Inflammatory macrophage treated with lipopolysaccharide for 1 hour (primary cell): ENCODE measurements at places on chromosomes 6 and 20.

- DNase-seq = no peak
These were observed 364.0 kb downstream of the PHF3 start for GRCh38 chr6:63999613-64000012.

GRCh38 chr6:130967502-130968445 is 95.3 kb downstream of the EPB41L2 start:
- DNase-seq = peak; percentile 10

DNA sequence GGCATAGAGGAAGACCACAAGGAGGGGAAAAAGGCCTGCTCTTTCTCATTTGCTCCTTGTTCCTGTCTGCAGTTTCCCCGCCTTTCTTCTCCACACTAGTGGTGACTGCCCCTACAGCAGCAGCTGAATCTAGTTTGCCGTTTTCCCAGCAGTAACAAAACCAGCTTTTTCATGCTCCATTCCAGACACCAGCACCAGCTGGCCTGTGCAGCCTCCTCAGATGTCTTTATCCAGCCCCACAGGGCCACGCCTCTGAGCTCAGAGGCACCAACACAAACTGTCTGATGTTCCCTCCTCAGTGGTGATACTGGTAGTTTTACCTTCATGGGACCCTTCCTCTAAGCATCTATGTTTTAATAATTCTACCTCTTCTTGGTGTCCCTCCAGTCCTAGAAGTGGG is 70.4 kb upstream of the SLC24A3 start:
- DNase-seq = no peak

DNA sequence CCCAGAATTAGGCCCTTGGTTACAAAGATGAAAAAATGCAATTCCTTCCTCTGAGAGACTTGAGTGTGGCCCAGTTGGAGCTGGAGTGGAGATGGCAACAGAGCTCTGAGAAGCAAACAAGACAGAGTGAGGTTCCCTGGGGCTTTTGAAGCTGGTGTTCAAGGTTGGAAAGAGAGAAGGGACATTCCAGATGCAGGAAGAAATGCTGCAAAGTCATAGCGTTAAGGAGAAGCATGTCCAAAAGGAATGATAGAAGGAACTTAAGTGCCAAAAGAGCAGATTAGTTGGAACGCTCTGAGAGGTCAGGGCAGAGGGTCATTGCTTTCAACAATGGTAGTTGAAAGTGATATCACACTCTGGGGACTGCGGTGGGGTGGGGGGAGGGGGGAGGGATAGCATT is 251.8 kb downstream of the TBC1D7 start:
- no peak for DNase-seq

GRCh38 chr6:126258150-126258549 is 81.8 kb upstream of the CENPW start:
- no peak for DNase-seq

- no peak for DNase-seq
These were observed 482.9 kb downstream of the BMP2 start for GRCh38 chr20:7250337-7250736.

- no peak for DNase-seq
These were observed 67.1 kb upstream of the SLC22A23 start for GRCh38 chr6:3523966-3524365.

GRCh38 chr6:43801495-43802181 is 31.6 kb downstream of the VEGFA start:
- peak; percentile 38 for DNase-seq

DNA sequence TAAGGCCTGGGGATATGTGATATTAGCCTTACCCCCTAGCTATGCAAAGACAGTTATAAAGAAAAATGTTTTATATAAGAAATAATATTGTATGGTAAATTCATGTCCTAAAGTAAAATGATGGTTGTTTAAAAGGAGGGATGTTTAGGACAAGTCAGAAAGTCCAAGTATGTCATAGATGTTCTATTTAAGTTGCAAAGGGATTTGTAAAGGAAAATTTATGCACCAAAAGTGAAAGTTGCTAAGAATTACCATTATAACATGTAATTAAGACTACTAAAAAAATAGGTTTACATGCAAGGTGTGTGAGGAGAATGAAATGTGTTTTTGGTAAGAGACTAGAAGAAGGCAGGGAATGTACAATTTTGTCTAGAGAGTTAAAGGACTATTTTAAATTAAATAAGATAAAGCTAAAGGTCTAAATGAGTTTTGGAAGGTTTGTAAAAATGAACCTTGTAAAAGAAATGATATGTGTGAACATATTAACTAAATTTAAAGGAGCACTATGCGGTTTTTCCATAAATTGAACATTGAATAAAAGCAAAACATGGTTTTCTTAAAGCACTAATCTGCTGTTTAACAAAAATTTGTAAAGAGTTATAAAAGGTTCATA is 22.7 kb upstream of the GOPC start:
- DNase-seq = no peak

- DNase-seq = no peak
These were observed 8.2 kb downstream of the PRPH2 start for GRCh38 chr6:42714098-42714761.

GRCh38 chr6:119333707-119334295 is 15.8 kb downstream of the MAN1A1 start:
- no peak for DNase-seq

- no peak for DNase-seq
These were observed 11.6 kb downstream of the PIGT start for GRCh38 chr20:45427236-45428149.

DNA sequence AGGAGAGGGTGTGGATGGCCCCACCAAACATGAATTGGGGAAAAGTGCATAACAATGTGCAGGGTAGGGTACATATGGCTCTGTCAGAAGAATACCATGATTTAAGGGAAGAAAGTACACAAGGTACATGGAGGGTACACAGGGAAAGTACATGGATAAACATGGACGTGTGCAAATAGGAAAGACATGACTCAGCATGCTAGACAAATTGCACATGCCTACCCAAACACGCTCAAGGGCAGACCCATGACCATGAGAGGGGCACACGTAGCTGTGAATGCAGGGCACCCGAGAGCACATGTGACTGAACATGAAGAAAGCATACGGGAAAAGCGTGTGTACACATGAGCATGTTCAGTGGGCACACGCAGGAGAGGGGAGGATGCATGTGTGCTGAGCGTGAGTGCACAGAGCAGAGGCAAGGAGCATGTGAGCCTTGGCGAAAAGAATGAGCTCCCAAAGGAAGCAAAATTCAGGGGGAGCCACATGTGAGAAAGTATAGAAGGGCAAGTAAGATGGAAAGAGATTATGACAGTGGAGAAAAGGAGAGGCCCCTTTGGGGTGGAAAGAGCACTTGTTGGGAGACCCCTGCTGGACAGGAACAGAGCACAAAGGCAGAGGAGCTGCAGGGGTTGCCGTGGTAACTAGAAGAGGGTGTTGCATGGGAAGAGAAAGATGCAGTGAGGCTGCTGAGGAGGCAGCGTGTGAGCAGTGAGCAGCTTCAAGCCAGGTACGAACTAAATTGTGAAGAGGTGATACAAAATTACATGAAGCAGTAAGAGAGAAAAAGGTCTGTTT is 17.8 kb downstream of the OR2H2 start:
- DNase-seq = no peak

DNA sequence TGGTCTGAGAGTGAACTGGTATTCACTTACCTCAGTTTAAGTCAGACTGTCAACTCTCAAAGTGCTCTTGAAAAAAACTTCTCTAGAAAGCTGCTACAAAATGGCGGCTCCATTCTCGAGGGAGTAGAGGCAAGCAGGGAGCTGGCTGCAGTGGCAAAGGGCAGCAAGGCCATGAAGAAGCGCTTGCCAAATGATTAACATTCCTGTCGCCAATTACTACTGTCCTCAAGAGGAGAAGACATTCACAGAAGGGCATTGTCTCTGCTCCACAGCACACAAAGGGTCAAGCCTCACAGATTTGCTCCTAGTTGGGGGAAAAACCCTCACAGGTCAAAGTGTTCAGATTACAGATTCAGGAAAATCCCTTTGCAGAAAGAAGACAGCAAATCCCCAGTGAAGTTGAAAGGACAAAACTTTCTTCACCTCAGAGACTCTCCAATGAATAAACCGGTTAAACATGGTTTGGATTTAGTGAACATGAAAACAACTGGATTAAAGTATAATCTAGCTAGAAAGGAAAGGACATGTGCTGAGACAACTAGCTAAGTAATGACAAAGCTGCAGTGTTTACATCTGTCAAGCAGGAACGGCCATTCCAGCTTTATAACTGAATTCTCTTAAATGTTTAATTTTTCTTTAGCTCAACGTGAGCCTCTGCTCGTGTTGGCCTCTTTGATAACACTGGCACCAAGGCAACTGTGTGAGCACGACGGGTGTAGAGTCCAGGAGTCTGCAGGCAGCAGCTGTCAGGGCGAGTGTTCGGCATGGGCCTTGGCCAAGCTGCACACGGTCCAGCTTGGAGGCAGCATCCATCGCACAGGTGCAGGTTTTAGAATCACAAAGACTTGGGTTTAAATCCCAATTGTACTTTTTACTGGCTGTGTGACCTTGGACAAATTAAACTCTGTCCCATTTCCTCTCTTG is 37.6 kb downstream of the NR2E1 start:
- DNase-seq = no peak

DNA sequence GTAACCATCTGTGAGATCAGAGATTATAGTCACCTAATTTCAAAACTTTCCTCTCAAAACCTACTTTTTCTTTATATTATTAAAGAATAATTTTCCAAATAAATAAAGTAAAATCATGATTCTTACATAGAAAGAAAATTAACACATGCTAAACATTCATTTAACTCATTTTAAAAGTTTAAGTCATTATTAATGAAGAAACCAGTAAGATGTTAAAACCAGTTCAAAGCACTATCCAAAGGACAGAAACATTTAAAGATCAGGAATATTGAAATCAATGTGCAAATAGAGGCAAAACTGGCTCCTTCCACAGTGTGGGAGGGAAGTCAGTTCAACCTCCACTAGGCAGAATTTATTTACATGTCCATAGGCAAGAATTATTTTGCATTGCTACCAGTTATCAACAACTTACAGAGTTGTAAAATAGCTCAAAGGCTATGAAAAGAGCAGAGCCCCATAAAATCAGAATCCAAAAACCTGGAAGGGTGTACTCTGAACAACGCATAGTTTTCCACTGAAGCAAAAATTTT is 146.9 kb downstream of the KHDC1L start:
- no peak for DNase-seq

- DNase-seq = no peak
These were observed 84.3 kb upstream of the TAB2 start for GRCh38 chr6:149233056-149233715.

GRCh38 chr6:5956939-5957338 is 49.8 kb downstream of the NRN1 start:
- no peak for DNase-seq

DNA sequence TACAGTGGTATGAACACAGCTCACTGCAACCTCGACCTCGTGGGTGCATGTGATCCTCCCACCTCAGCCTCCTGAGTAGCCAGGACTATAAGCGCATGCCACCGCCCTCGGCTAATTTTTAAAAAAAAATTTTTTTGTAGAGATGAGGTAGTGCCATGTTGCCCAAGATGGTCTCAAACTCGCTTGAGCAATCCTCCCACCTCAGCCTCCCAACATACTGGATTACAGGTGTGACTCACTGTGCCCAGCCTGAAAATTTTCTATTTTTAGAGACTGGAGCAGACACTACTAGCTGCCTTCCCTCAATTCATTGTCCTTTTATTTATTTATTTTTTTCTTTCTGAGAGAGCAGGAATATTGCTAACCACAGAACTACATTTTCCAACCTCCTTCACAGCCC is 20.3 kb upstream of the GTF3C6 start:
- peak; percentile 91 for DNase-seq

DNA sequence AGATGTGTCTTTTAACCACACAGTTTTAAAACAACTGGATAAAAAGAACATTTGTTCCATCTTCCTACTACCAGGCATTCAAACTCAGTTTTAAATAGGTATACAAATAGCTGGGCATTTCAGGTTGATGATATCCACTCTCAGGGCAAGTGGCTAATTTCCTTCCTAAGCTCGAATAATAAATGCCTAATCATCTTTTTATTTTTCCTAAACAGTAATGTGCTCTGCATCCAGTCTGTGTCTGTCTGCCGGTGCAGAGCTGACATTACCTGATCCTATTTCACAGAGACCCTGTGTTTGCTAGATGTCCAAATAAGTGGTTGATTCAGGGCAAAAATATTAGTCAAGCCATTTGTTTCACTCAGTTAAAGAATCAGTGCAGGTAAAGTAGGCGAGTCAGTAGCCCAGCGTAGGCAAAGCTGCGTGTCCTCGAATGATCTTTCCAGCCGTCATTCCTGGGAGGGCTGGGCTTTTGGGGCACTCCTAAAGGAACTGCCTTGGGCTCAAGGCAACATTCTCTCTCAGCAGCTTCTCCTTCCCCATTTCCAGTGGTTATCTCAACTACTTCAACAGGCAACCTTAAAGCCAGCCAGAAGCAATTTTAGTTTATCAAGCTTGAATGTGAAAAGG is 74.2 kb upstream of the BMP2 start:
- DNase-seq = no peak

DNA sequence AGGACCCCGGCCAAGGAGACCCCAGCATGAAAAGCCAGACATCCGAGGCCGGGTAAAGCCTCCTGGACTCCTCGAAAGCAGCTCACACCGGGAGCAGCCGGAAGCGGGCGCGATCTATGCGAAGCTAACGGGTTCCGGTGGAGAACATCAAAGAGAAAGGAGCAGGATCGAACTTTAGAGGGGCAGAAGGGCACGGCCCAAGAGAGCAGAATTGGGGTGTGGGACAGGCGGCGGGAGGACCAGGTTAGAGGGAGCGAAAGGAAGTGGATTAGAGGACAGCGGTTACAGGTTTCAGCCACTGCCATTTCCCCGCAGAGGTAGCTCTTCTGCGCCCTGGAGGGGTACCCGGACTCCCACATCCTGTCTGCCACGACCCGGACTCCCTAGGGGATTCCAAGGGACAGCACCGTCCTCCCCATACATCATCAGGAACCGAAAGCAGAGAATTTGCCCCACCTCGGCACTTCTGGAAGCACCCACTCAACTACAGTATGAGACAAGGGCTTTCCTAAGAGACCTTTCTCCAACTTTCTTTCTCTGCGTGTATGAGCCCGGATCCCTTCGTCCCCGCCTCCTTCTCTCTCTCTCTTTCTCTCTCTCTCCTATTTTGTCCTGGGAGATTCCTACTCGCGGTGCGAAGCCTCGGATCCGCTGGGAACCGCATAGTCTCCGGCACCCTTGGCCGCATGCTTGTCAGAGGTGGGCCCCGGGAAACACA is 507 bp upstream of the VGLL2 start:
- peak; percentile 26 for DNase-seq

GRCh38 chr6:1389369-1390132 is at the start of gene FOXF2:
TSS of gene FOXF2 (plus strand) at chr6:1389576. CDS start at chr6:1389948, 372 bp downstream.
- DNase-seq = no peak

- DNase-seq = peak; percentile 82
These were observed 3.8 kb upstream of the SIRPB1 start for GRCh38 chr20:1623501-1624205.
